ENCODE measurements at places on chromosomes 5 and 9.

- no peak for DNase-seq
Observed at GRCh38 chr5:38208782-38209378, 49.5 kb upstream of the EGFLAM start.

- DNase-seq = no peak
Observed at GRCh38 chr9:122551371-122551770, 1.5 kb upstream of the OR1N2 start.

DNA sequence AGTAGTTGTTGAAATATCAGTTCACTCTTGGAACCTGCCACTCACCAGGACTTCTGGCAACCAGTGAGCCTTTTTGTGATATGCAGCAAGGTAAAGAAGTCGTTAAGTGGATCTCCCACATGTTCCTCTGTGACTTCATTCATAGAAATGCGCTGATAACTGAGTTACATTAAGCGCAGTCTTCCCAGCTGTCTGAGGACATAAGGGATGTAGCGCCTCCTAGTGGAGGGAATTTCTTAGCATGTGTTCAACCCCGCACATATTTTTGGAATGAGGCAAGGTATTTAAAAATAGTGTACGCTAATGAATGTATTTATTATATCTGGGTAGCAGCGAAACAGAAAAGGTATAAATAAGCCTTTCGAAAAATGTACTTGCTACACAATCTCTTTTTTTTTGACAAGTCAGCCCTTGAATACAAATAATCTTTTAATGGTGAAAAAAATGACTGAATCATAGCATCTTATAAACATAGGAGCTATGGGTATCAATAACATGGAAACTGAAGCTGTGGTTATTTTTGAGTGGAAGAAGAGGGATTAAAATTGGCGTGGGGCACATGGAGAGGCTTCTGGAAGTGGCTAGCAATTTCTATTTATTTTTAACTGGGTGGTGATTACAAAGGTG, 38.0 kb downstream of the PALM2AKAP2 start:
- peak; percentile 99 for DNase-seq

DNA sequence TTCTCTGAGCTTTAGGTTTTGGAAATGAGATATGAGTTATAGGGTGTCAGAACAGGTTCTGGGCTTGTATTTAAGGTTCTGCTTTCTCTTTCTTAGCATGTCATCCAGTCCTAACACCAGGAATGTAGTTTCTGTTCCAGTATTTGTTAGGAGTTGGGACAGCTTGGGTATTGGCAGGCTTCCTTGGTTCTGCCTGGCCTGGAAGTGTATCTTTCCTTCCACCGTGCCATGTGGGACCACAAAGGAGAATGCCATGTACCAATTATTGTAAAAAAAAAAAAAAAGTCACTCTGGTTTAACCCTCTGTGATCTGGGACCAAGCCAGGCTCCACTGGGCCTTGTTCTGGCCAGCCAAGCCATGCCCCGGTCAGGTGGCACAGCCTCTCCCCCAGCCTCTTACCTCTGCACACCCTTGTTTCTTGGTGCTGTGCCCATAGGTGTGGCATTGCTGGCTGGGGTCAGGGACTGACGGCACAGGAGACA, 47.8 kb downstream of the ARHGAP26 start:
- no peak for DNase-seq

DNA sequence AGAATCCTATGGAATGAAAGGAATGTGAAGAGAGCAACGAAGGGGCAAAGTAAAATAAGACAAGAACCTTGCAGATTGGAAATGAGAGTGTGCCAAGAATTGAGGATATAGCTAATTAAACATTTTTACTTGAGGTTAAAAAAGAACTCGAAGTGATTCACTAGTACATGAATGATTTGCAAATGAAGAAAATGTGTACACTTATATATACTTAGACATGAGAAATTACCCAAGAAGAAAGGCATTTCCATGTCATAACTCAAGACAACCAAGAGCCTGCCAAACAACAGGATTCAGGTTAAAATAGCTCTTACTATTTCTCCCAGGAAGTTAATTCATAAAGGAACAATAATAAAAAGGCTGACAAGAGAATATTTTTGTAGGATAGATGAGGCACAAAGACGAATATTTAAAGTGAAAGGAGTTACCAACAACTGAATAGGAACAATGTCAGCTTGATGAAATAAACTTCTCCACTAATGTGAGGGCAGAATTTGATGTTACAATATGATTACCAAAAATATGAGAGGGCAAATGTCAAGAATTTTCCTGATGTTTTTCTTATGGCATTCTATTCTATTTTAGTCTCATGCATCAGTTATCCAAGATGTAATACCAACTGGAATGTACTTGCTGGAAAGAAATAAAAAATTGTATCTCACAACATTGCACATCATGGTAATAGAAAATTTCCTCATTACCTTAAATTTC, 18.9 kb upstream of the NPR3 start:
- DNase-seq = peak; percentile 41

DNA sequence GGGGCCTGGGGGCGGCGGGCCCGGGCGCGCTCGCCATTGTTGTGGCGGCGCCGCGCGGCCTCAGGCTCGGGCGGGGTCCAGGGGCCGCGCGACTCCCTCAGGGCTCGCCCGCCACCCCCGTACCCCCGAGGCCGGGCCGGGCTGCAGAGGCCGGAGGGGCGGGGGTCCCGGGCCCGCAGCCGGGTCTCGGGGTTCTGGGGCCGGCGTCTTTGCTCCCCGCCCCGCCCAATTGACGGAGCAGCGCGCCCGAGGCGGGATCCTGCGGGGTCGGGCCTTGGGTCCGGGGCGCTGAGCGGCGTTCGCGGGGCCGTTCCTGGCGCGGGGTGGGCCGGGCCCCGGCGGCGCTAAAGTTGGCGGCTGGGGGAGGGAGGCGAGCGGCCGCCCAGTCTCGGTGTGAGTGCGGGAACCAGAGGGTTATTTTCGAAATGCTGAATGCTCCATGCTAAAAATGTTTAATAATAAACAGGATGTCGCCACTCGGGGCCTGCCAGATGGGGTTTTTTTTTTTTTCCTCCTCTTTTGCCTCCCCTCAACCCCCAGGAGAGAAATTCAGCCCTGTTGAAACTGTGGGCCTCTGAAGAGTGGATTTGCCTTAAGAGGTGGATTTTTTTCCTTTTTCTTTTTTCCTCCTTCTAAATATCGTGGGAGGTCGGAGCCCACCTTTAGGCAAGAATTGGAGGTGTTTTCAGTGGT, 724 bp downstream of the PRRC2B start:
- no peak for DNase-seq

GRCh38 chr9:128231638-128232527, 28.7 kb downstream of the DNM1 start:
- no peak for DNase-seq

DNA sequence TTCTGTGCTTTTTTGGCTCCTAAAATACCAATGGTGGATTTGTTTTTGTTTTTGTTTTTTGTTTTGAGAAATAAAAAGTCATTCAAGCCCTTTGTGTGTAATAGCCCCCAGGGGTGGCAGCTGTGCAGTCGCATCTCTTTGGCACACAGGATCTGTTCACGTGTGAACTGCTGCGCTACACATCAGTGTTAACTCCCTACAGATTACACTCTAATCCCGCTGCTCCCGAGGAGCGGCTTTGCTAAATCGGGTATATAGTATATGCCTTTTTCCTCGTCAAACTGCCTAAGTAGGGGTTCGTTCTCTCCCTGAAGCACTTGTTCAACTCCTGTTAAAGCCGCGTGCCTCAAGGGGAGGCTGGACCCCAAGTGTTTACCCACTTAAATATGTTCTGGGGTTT, 22.3 kb downstream of the ZBTB34 start:
- DNase-seq = no peak

DNA sequence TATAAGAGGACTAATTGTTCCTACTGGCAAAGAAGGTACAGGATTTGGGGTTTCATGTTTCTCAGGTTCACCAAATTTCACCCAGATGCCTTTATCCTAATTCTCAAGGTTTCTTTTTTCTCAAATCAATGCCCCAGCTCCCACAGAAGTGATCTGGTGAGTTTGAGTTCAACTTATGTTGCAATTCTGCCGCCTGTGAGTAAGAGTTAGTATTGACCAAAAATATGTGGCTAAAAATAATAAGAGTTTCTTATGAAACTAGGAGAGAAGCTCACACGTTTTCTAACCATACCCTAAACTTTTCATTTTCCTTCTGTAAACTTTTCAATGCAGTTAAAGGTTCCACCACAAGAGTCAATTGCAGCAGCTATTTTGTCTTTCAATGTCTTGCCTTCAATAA, 15.1 kb downstream of the SLCO6A1 start:
- DNase-seq = no peak

GRCh38 chr5:98570661-98571191, 202.7 kb upstream of the RGMB start:
- no peak for DNase-seq

DNA sequence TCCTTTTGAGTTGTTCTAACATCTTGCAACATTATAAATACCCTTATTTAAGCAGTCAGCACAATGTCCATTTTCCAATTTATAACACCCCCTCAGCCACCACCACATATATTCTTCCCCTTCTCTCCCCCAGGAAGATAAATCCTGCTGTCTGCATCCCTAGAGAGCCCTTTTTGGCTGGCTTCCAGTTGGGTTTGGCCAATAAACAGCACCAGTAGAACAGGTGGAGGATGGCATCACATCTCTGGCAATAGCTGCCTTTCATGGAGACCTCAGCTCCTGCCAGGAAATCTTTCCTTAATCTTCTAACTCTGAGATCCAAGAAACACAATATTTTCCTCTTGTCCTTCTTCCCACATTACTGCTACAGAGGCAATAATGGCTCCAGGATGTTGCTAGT, 53.7 kb downstream of the TRIM36 start:
- DNase-seq = no peak

- DNase-seq = no peak
Observed at GRCh38 chr5:112570708-112571444, 151.8 kb upstream of the EPB41L4A start.

DNA sequence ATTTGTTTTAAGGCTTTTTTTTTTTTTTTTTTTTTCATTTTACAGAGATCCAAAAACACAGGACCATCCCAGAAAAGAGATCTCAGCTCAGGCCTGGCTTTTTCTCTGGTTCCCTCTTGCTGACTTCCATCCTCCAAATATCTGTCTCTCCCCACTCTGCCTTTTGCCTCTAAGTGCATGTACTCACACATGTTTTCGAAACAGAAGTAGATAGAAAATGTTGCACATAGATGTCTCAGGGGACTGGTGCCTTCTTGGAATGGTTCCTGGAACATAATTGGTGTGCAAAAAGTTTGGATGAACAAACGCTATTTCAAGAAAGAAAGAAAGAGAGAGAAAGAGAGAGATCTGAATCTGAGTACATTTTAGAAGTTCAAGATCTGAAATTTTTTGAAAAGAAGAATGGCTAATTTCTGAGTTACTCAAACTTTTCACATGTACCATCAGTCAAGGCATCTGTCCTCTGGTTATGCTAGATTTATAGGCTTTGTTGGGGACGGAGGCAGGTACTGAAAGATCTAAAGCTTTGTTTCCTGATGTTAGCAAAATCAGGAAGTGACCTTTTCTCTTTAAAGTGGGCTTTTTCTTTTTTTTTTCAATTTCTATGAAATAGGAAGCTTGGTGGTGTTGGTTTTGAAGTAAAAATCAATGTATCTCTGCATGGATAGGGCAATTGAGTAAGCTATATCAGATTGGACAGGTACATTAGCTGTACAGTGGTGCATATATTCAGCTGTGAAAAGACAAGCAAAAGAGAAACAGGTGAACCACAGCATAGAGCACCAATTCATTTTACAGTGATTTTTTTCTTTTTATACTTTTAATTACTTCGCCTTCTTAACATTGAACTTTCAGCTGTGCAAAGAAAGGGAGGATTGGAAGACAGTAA, 8.5 kb upstream of the TNFSF8 start:
- no peak for DNase-seq

DNA sequence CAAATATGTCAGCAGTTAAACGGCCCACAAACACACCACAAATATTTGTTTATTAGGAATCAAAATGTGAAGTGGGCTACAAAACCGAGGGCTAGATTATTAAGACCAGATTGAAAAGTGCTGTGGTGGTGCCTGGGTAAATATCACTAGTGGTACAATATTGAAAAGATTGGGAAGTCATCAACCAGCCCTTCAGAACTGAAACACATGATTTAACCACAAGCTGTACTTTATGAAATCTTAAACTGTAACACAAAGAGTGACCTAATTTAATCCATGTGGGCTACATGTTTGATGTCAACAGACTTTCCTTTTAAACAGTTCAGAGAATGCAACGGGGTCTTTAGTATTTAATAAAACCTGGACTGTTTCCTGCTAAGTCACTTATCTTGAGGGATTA, 182.3 kb downstream of the SPATA31D1 start:
- DNase-seq = no peak

- peak; percentile 38 for DNase-seq
Observed at GRCh38 chr5:57724836-57725235, 242.2 kb upstream of the ACTBL2 start.

GRCh38 chr9:92944921-92945320, 2.4 kb upstream of the FGD3 start:
- no peak for DNase-seq

DNA sequence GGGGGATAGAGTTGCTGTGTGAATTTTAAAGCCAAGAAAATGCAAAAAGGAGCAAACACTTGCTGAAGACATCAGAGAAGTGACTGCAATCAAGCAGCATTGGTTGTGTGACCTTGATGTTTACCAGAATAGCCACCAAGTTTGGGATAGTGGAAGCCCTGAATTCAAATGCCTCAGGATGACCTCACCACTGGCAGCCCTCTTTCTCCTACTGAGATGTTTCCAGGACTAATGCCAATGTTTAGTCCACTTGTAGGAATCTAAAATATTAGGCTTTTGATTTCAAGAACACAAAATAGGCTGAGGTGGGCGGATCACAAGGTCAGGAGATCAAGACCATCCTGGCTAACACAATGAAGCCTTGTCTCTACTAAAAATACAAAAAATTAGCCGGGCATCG, 112.2 kb upstream of the NUDT12 start:
- DNase-seq = no peak

GRCh38 chr5:159571501-159572244, 241.4 kb upstream of the IL12B start:
- no peak for DNase-seq

DNA sequence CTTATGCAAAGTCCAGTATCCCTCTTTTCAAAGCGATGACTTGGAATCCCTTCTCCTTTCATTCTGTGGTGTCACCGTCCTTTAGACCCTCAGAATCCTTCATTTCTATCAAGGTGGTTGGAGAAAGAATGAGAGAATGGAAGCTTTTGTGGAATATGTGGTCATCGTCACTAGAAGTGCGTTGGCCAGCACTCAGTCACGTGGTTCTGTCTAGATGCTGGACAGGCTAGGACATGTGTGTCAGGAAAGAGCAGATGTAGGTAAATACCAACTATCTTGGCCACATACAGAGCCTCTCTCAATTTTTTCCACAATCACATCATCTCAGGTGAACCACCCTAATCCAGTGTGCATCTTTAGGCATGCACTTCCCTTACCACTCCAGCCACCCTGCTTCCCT, 206.0 kb downstream of the ARRDC3 start:
- DNase-seq = no peak

GRCh38 chr5:111229871-111230810, 6.0 kb downstream of the CAMK4 start:
- no peak for DNase-seq

DNA sequence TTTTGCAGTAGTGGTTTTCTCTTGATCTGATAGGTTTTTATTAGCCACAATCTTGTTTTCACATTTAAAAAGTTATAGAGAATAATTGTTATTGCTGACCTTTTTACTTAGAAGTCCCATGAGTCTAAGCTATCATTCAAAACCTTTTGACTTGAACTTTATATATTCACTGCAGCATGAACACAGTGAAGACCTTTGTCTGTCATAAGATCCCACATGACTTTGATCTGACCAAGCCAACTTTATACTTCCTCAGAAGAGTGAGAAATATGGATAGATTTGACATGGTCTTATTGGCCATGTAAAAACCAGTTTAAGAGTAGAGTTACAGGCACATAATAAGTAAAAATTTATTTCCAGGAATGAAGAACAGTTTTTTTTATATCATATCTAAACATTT, 34.1 kb downstream of the RAD1 start:
- DNase-seq = no peak
